ENCODE measurements at places on chromosomes 7 and 10. TPM values are rescaled to one million over a fixed set of nuclear protein-coding genes. Genes with fewer than 3 reads are reported as not detected.

Gene SND1
- 105 TPM for total RNA-seq

Gene EIF3A
- 58.8 TPM for total RNA-seq

Gene CPVL
- 0.22 TPM for total RNA-seq

Gene TEX36
- total RNA-seq = not detected

Gene IDI2
- not detected for total RNA-seq

Gene ANLN
- total RNA-seq = 6.3 TPM

Gene HIPK2
- total RNA-seq = 10.9 TPM

Gene NUTM2E
- not detected for total RNA-seq

Gene RELN
- total RNA-seq = 1,451 TPM

Gene OR9A2
- total RNA-seq = not detected

All from lung microvascular endothelial cell (primary cell).